ENCODE measurements at places on chromosomes 2 and 18. TPM values are rescaled to one million over a fixed set of nuclear protein-coding genes. Genes with fewer than 3 reads are reported as not detected.

The CD302 gene
- total RNA-seq = 5.2 TPM

The MRPS5 gene
- 47.5 TPM for total RNA-seq

The PPP1R1C gene
- 0.97 TPM for total RNA-seq

The RGPD4 gene
- total RNA-seq = not detected

The GAL3ST2 gene
- total RNA-seq = not detected

The INHA gene
- not detected for total RNA-seq

The SLC20A1 gene
- total RNA-seq = 255 TPM

The RAPGEF4 gene
- 7.5 TPM for total RNA-seq

Data from endothelial cell (in vitro differentiated cells).